Stimulated activated CD4-positive, alpha-beta T cell treated with anti-CD3 and anti-CD28 coated beads, Interleukin-4, amount 100 ng/mL, for 24 hours (primary cell): ENCODE measurements at places on chromosomes 11 and 22.

DNA sequence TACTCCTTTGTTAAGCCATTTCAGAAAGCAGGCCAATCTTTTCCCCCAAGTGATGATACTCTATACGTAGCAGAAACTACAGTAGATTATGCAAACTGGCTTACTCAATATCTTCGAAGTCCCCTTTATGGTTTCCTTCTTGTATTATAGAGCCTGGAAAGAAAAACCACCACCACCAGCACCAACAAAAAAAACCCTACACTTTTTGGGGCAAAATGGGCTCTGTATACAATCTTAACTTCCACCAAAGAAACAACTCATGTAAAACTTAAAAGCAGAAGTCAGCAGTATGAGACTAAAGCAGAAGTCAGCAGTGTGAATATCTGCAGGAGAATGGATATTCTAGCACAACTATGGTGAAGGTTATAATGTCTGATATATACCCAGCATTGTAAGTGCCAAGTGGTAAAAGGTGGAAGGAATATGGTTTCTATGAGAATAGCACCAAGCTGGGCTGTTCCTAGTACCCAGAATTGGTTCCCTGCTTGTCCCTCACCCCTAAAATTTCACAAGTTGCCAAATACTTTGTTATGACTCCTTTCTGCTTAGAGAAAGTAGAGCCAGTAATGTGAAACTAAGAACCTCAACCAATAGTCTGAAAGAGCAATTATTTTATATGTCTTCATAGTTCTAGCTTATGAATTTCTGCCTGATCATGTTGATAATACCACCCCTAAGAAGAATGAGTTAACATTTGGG lies 252.1 kb downstream of the SBF2 start:
- DNase-seq: no peak

- no peak for DNase-seq
Observed at GRCh38 chr11:76649851-76650372, 20.6 kb downstream of the LRRC32 start.

DNA sequence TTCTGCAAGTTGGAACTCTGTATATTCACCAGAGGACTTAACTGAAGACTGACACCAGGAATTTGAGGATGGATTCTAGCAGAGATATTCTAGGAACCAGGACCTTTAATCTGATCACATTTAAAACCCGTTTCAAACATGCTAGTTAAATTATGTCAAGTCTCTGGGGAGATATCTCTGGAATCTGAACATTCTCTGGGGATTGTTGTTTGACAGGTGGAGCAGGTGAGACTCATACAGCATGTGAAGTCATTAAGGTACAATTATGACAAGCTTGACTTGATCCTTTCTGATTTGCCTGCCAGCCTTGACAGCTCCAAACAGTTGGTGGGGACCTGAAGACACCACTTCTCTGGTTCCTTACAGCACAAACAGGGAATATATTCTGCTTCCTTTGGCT lies 100.3 kb downstream of the FAT3 start:
- DNase-seq: no peak

DNA sequence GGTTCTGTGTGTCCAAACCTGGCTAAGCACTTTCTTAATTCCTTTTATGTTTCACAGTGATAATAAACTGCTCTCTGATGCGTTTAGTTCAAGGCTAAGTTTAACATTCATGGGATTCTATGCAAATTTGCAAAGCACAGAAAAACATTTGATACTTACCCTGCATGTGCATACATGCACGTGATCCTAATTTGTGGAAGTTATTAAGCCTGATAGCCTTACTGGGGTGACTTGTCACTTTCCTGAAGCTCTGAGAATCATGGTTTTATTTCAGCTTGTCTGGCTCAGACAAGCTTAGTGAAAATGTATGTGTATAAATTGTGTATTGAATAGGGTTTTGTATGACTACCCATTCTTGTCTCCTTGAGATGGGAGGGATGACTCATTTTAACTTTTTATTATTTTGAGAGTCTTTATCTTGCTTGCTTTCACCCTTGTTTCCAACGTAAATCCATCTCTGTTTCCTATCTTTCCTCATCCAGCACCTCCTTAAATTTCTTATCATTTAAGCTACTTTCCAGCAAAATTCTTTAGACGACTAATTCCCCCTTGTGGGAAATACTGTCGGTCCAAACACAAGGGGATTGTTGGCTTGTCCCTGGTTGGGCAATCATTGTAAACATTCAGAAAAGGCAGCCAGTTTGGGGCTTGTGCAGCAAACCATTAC lies 167.1 kb downstream of the C11orf91 start:
- no peak for DNase-seq

- DNase-seq: no peak
Observed at GRCh38 chr11:68954836-68955606, 25.8 kb downstream of the MRGPRD start.

DNA sequence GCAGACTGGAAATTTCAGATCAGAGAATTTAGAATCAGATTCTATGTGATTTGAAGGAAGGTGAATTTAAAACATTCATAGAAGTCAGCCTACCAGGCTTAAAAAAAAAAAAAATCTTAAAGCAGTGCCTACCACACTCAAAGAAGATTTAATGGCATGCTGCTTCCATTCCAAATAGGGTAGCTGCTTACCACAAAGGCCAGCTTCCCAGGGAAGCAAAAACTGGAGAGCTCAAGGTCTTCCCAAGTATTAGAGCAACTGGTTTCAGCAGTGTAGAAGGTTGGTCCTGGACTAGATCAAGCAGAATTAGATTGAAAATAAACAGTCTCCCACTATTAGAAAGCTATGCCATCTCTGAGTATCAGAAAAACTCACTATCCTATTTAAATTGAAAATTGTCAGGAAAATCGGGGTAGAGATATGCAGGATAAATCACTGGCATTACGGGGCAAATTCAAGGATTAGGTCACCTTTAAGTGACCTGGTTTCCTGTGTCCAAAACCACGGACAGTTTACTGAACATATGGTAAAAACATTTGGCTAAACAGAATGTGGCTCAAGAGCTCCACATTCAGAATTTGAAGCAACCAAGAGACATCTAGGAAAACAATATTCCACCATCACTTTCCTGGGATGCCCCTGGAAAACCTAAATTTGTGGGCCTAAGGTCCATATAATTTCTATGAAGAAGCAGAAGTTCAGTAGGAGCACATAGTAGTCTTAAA lies 1.3 kb downstream of the C11orf42 start:
- no peak for DNase-seq

DNA sequence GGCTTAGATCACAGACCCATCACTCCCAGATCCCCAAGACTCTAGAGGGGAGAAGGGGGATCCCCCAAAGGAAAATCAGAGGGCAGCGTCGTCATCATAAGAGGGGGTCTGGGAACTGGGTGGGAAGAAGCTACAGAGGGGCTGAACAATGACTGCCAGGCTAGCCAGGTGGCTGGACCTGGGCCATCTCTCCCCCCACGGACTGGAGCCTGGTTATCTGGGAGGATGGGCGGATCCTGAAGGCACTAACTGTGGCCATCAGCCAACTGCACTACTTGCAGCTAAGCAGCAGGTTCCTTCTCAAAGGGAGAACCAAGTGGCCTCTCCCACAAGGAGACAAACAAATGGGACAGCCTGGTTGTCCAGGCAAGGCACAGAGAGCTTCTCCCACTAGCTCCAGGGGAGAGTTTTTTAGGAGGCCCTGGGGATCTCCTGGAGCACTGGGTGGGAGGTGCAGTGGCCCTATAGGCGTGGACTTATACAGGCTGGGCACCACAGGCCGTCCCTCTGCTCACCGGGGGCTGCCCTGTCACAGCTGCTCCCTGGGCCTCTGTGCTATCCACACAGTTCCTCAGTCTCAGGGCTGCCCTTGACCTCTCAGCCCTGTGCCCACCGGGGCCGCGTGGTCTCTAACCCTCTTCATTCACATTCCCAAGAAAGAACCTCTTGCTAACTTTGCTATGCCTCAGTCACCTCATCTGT lies 15.4 kb downstream of the P2RY6 start:
- DNase-seq: no peak

DNA sequence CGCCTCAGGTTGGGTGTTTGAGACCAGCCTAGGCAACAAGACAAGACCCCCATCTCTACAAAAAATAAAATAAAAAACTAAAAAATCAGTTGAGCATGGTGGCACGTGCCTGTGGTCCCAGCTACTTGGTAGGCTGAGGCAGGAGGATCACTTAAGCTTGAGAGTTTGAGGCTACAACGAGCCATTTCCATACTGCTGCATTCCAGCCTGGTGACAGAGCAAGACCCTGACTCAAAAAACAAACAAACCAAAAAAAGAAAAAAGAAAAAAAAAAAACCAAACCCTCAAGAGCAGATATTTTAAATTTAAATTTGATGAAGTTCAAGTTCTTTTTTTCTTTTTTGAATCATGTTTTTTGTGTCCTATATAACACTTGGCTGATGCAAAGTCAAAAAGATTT lies 7.2 kb upstream of the CCDC83 start:
- DNase-seq: no peak

- DNase-seq: no peak
Observed at GRCh38 chr11:120747850-120748814, 236.6 kb downstream of the GRIK4 start.

DNA sequence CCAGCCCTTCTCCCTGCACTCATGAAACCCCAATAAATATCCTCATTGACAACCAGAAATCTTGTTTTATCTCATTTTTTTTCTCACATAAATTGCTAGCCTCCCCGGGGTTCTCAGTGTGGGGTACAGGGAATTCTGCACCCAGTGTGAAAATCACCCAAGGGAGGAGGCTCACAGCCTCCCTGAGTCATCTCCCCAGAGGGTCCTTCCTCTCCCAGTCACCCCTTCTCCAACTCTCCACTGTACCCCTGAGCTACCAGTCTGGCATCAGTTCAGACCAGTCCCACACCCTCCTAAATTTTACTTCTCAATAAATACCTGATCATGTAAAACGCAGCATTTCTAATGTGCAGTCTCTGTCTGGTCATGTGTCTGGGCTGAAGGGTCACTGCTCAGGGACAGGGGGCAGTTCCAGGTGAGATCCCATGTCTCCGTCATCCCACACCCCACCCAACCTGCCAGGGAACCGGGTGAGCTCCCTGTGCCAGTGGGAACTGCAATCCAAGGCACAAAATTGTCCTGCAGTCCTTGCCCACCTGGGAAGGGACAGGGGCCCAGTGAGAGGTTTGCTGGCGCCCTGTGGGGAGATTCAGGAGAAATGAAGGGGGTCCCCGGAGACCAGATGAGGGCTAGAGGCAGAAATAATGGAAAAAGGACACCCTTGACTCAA lies 8.3 kb downstream of the IGLL5 start:
- no peak for DNase-seq

GRCh38 chr11:105720096-105720495 lies 110.2 kb downstream of the GRIA4 start:
- DNase-seq: no peak

DNA sequence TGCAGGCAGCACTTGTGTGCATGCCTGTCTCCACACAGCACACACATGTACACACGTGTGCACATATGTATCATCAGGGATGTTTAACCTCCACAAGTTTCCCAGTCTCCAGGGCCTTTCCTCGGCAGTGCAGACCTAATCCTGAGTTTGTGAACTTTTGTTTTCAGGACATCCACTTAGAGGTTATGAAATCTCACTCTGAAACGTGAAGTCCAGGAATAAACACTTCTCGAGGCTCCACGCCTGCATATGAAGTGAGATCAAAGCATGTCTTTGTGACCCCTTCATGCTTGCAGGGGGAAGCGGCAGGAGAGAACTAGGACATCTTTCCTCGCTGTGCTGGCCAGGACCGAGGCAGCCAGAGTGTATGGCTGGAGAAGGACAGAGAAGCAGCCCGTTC lies 3.1 kb downstream of the SHISAL1 start:
- DNase-seq: no peak
